ENCODE measurements at places on chromosomes 3 and 15.

DNA sequence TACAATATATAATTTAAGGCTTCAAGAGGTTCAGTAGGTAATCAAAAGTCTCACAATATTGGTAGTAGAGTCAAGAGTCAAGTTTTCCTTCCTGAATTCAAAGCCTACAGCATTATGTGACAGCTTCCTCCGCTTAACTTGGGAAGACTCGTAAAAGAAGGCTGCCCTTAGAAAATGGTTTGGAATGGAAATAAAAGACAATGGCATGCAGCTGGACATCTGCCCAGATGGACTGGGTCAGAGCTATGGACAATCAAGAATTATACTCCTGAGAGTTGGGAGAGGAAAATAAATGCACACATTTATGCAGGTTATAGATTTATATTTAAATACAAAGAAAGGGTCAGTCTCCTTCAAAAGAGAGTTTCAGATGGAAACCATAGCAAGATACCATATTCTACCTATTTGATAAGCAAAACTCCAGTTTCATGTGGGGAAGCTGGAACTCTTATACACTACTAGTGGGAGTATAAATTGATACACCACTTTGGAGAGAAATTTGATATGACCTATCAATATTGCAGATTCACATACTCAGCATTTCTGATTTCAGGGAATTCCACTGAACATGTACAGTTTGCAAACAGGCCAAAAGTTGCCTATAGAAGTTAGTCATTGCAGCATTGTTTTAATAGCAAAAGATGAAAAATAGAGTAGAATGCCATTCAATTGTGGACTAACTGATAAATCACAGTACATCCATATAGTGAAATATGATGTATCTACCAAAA lies 6.1 kb downstream of the CRYBG3 start:
- no peak for DNase-seq

GRCh38 chr3:28317438-28318022 lies 31.0 kb upstream of the ZCWPW2 start:
- DNase-seq, result no peak

DNA sequence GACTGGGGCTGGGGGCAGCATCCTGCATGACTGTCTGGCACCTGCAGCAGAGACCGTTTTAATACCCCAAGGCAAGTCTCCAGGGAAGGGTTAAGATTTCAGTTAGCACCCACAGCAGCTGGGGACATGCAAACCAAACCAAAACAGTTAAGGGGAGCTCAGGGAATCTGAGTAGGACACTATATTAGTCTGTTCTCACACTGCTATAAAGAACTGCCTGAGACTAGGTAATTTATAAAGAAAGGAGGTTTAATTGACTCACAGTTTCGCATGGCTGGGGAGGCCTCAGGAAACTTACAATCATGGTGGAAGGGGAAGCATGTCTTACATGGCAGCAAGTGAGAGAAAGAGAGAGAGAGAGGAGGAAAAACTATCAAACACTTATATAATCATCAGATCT lies 25.3 kb downstream of the GALNT15 start:
- no peak for DNase-seq

DNA sequence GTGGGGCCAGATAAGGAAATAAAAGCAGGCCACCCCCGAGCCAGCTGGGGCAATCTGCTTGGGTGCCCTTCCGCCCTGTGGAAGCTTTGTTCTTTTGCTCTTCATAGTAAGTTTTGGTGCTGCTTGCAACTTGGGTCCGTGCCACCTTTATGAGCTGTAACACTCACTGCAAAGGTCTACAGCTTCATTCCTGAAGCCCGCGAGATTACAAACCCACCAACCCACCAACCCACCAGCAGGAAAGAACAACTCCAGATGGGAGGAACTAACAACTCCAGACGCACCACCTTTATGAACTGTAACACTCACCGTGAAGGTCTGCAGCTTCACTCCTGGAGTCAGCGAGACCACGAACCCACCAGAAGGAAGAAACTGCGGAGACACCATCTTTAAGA lies 84.2 kb upstream of the ARRDC4 start:
- no peak for DNase-seq

DNA sequence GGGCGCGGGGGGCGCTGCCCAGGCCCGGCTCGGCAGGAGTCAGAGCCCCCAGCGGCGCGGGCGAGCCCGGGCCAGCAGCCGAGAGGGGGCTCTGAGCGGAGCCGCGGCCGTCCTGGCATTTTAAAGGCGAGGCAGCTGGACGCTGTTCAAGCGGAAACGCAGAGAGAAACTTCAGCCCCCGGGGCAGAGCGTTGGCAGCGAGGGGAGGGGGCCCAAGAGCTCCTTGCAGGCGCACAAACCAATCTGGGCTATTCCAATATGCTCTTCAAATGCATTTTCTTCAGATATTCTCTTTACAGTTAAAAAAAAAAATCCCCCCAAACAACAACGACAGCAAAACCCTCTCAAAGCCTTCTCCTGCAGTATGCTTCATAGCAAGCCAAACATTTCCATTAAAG lies at the start of gene CTXND1:
CTXND1 (minus strand) TSS at position 93 of the 398 bp plus-strand sequence. CDS start 50,264 bp downstream, outside the sequence.
- no peak for DNase-seq

DNA sequence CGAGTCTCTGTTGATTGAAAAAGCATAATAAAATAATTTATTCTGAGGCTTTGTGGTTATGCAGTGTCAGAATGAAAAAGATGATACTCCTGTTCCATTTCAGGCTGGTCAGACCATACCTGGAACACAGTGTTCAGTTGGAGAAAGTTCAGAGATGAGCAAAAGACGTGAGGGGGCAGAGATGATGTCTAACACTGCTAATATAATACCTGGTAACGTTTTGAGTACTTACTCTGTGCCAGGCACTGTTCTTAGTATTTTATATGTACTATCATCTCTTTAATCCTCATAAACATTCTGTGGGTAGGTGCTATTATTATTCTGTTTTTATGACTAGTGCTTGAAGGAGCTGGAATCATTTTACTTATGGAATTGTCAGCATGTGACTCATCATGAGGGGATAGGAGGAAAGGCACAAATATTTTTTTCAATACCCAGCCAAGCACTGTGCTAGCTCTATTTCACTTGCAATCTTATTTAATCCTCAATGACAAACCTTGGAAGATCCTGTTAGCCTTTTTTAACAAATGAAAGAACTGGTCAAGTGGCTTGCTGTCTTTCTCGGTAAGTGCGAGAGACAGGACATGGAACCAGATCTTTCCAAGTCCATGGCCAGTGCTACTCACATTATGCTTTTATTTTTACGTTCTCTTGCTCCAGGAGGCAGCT lies 31.8 kb downstream of the IQGAP1 start:
- DNase-seq, result no peak

DNA sequence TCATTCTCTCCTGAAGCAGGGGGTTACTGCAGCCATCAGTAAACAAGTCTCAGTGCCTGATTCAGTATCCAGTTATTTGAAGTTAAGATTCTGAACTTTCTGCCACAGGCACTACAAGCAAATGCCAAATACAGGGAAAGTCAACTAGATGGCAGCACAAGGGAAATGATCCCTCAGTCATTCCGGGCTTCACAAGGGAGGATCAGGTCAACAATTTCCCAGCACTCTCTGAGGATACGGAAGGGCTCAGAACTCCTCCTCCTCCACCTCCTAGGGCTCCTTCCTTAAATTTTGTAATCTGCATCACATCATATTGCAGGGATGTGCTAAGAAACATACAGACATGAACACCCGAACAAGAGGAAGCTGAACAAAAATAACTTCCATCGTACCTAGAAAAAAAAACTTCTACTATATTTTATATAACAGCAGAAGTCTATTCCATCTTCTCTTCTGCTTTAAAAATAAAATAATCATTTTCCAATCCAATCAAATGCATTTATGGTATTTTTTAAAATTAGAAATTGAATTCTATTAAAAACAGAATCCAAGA lies 187.1 kb downstream of the FMN1 start:
- DNase-seq, result no peak

GRCh38 chr3:128356822-128357221 lies 109.9 kb downstream of the DNAJB8 start:
- no peak for DNase-seq

DNA sequence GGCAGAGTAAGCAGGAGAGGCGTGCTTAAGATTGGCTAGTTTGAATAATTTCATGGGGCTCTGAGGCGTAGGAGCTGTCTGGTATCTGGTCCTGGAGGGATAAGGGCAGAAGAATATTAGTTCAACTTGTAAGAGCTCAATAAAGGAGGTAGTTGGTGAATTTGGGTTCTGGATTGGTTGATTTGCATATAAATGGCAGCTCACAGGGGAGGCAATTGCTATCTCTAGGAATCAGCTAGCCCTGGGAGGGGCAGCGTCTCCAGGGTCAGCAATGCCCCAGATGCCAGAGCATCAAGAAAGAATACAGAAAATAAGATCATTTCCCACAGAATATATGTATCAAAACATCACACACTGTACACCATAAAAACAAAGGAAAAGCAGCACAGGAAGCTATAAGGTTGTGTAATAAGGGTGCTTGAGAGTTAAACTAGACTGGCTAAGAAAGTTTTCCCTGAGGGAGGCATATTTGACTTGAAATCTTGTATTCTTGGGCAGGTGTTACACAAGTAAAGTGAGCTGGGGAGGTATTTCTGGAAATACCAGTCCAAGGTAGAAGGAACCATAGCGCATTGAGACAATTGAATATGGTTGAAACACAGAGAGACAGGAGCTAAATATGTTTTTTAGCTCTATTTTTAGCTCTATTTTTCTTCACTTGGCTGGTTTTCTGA lies 6.1 kb downstream of the MOBP start:
- DNase-seq, result no peak

GRCh38 chr15:78157203-78157602 lies 8.0 kb downstream of the IDH3A start:
- no peak for DNase-seq

DNA sequence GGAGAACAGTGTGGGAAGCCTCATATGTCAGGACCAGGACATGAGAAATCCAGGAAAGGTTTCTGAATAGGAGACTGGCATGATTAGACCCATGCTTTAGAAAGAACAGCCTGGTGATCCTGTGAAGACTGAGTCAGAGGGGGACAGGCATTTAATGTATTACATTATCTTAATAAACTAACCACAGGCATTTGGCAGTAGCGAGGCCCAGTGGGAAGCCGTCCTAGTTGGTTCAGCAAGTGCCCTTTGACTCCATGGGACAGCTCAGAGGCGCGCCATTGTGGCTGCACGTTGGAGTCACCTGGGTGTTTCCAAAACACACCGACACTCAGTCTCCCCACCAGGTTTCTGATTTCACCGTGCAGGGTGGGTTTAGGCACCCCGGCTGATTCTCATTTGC lies 90.5 kb upstream of the DGKG start:
- no peak for DNase-seq

- no peak for DNase-seq
Observed at GRCh38 chr15:77695961-77696582, 63.4 kb upstream of the LINGO1 start.

GRCh38 chr15:81211376-81211775 lies 14.7 kb downstream of the IL16 start:
- no peak for DNase-seq

GRCh38 chr3:27194861-27195483 lies 174.2 kb downstream of the NEK10 start:
- DNase-seq, result no peak

GRCh38 chr15:93384886-93385285 lies 295.9 kb upstream of the RGMA start:
- no peak for DNase-seq

GRCh38 chr15:70284438-70285214 lies 186.9 kb upstream of the TLE3 start:
- DNase-seq, result no peak

GRCh38 chr15:85172846-85173490 lies 191.3 kb downstream of the PDE8A start:
- DNase-seq, result no peak

- no peak for DNase-seq
Observed at GRCh38 chr15:65583701-65584100, 27.2 kb downstream of the INTS14 start.

GRCh38 chr15:65409036-65409631 lies 13.6 kb downstream of the IGDCC4 start:
- no peak for DNase-seq

- DNase-seq, result no peak
Observed at GRCh38 chr15:70823196-70823595, 30.8 kb downstream of the LARP6 start.

DNA sequence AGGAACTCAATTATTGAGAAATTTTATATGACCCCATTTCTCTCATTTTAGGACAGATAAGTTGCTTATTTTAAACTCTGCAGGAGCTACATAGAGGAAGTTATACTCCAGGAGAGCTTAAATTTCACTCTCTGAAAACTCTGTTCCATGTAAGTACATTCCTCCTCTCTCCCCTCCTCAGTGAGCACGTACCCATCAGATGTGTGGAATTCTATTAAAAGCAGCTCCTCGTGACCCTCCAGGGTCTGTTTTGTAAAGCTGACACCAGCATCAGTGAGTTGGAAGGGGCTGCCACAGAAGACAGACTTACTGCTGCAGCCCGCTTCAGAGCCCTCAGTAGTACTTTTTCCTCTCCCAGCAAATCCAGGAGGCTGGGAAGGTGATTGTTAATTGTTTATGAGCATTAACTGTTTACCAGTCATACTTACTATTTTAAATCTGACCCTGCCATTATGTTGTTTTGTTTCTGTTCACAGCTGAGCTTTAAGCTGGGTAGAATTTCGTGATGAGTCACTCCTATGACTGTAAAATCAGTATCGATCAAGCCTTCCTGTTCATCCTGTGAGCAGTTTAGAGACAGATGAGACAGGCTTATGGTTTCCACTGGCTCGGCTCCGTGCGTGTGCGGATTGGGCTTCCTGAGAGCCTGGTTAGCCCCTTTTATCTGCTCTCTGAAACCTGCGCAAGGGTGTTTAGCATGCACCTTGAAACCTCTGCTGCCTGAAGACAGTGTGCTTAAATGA lies 20.4 kb downstream of the IGF1R start:
- no peak for DNase-seq

DNA sequence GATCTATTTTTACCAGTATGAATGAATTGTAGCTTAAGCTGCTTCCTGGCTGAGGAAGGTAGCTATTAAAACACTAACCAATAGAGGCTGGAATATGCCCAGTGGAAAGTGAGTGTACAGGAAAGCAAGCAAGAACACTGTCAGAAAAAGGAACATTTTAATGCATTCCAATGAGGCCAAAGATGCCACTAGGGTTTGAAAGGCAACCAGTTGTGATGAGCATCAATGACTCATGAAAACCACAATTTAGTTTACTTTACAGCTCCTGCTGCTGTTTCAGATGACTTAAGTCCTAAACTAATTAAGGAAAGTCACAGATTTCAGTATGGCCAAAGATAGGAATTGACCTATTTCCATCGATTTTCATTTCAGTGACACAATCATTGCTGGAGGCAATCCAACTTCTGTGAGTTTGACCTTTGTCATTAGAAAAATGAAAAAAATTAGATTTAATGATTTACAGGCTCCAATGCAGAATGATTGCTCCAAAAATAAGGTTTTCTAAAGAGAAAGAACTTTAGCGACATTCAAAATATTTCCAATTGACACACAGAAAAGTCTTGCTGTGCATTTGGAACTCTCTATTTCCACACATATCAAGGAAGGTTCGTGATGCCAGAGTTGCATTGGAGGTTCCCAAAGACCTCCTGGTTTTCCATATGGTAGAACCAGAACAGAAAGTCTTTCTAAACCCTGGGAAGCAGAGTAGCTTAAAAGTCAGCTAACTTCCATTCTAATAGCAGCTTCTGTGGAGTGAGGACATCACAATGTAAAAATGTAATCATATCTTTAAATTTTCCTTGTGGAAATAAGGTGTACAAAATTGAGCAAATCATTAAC lies 103.0 kb downstream of the SUCNR1 start:
- DNase-seq, result no peak

GRCh38 chr3:10515396-10515795 lies 10.0 kb upstream of the ATP2B2 start:
- no peak for DNase-seq

- no peak for DNase-seq
Observed at GRCh38 chr3:149621218-149622005, 36.4 kb downstream of the WWTR1 start.

- no peak for DNase-seq
Observed at GRCh38 chr3:178456621-178457285, 79.5 kb upstream of the KCNMB2 start.
